ENCODE measurements at places on chromosomes 12 and 14.
A peak's percentile ranks its signal among the peaks of the same experiment; 100 is the strongest.

DNA sequence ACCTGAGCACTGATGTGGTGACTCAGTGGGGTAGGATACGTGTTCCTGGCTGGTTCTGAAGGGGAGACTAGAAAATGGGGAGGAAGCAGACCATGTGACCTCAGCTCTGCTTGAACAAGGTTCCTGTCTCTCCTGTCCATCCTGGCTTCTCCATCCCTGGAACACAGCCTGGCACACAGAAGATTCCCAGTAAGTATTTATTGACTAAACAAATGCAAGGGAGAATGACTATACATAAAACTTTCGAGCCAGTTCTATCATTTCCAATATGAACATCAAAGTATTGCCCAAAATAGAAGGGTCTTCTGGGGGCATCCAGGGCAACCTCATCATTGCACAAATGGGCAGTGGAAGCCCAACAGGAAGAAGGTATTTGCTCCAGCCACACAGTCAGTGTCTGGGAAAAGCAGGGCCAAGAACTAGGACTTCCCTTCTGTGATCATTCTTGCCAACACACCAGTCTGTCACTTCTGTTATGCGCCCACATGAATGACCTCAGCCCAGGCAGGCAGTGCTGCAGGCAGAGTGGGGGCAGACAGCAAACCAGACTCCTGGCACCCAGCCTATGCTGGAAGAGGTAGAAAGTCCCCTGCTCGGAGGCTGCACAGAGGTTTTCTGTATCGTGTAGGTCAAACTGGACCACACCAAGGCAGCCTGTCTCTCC, 5.6 kb upstream of the SERPINA9 start:
- DNase-seq: no peak

- no peak for DNase-seq
These were observed 2.5 kb downstream of the RASSF3 start for GRCh38 chr12:64612843-64613242.

DNA sequence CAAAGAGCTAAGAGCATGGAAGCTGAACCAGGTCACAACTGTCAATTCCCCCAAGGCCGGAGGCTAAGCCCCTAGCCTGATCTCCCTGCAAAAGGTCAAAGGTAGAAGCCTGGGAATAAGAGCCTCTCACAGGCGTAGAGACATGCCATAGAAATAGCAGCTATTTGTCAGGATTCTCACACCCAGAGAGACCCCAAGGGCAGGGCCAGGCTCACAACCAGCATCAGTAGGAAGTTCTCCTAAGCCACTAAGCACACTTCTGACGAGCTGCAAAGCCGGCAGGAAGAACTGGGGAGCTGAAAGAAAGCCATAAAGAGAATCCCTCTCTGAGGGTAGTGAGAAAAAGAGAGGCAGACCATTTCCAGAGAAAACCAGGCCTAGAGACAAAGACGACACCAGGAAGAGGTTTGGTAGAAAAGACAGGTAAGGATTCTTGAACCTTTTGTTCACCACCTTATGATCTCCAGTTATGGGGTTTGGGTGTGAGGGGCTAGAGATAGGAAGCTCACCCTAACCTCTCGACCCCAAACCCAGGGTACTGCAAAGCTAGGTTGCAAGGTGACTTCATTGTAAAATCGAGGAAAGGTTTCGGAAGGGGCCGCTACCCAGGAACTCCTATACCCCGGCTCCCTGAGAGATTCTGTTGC, 1.0 kb downstream of the SMARCC2 start:
- DNase-seq: peak; percentile 27

DNA sequence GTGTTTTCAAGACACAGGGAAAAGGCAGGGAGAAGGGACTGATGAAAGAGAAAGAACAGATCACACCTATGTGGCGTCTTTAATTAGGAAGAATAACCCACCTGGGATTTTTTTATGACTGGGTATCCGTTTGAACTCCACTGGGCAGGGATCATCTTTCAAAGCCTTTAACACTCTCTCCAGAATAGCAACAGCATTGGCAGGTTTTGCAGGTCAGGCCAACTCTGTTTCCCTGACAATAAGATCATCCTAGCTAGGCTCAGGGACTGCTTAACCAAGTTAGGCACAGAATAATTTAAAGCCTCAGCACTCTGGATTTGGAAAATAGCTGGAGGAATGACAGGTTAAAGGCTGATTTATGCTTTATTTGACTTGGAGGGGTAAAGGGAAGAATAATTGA, 117.6 kb downstream of the SUDS3 start:
- DNase-seq: no peak

GRCh38 chr14:30840086-30840779, 34.1 kb upstream of the COCH start:
- DNase-seq: no peak

- DNase-seq: no peak
These were observed 138.1 kb downstream of the KCNK10 start for GRCh38 chr14:88184956-88185355.

- DNase-seq: peak; percentile 47
These were observed 154.4 kb downstream of the KCNK10 start for GRCh38 chr14:88168498-88169165.

GRCh38 chr12:117606024-117606423, 244.6 kb upstream of the NOS1 start:
- no peak for DNase-seq

- peak; percentile 28 for DNase-seq
These were observed 21.3 kb downstream of the HCAR2 start for GRCh38 chr12:122681814-122682213.

- no peak for DNase-seq
These were observed 162.4 kb upstream of the DAAM1 start for GRCh38 chr14:59026081-59026480.

- peak; percentile 38 for DNase-seq
These were observed 890 bp downstream of the TEP1 start for GRCh38 chr14:20412411-20412810.
